Suppressor macrophage (primary cell): ENCODE measurements at places on chromosomes 4 and X.

- DNase-seq: no peak
Measured at GRCh38 chr4:82809619-82810018, 11.0 kb upstream of the SCD5 start.

- DNase-seq: no peak
Measured at GRCh38 chrX:101619364-101619763, 1.6 kb upstream of the ARMCX6 start.

- DNase-seq: no peak
Measured at GRCh38 chr4:138097912-138098600, 144.1 kb downstream of the SLC7A11 start.

- DNase-seq: no peak
Measured at GRCh38 chrX:132831336-132831973, 127.0 kb downstream of the HS6ST2 start.

GRCh38 chr4:87121341-87122065, 98.9 kb downstream of the KLHL8 start:
- no peak for DNase-seq

GRCh38 chr4:80610199-80610598, 274.7 kb downstream of the CFAP299 start:
- no peak for DNase-seq

- no peak for DNase-seq
Measured at GRCh38 chr4:28232951-28233350, 1372.3 kb downstream of the STIM2 start.

DNA sequence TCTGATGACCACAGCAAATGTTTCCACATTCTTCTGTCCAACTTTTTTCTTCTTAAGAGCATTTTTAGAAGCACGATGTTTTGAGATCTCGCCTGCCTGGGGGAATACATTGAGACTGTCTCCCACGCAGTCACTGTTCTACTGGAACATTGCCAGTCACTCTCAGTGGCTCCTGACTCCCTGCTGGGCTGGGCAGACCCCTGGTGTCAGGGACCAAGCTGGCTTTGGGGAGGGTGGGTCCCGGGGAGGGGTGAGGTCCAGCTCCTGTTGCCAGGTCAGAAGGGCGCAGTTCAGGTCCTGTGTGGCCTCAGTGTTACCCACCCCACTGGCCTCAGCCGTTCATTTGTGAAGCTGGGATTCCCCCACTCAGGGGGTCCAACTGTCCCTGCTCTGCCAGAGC, 18.9 kb upstream of the ABLIM2 start:
- no peak for DNase-seq

DNA sequence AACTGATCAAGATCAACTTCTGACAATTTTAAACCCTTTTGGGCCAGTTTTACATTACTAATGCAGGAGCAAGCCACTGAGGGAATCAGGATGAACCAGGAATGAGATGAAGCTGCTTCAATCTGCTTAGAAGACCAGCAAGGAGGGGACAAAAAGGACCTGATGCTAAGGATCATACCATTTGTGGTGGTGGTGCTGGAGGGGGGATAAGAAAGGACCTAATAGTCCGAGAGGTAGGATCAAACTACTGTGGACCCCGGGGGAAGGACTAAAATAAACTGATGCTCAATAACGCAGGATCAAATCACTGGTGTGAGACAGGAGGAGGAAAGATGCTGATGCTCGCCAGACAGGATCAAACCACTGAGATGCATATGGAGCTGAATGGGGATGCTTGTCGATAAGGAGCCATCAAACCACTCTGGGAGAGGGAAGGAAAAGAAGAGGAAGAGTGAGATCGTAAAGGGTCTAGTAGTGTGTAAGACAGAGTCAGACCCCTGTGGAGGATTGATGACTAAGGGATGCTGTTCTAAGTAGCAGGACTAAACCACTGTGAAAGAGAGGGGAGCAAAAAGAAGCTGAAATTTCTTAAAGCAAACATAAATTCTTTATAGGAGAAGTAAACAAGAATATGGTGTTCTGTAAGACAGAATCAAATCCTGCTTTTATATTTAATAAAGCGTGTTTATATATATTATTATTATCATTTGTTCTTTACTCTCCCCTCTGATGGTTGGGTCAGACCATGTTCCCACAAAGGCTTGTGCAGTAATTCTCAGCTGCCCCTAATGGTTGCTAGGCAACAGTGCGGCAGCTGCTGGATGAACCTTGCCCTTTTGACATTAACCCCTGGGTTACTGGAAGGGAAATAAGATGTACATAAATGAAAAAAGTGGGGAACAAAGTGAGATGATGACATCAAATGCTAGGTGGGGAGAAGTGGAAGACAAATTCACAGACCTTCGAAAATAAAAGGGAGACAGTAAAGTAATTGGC, 432.5 kb upstream of the FGF16 start:
- DNase-seq: no peak

DNA sequence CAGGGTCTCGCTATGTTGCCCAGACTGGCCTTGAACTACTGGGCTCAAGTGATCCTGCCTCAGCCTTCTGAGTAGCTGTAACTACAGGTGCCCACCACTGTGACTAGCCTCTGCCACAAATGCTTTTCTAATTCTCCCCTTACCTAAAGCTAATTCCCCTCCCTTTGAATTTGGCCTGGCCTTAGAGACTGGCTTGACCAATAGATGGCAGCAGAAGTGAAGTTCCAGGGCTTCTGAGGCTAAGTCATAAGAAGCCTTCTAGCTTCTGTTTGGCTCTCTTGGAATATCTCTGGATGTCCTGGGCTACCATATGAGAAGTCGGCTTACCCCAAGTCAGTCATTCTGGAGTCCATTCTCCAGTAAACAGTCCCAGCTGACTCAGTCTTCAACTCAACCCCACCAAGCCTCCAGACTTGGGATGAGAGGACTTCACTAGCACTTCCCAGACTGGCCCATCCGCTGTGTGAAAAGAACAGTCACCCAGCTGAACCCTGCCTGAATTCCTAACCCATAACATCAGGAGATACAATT, 61.0 kb downstream of the HPRT1 start:
- peak; percentile 69 for DNase-seq

DNA sequence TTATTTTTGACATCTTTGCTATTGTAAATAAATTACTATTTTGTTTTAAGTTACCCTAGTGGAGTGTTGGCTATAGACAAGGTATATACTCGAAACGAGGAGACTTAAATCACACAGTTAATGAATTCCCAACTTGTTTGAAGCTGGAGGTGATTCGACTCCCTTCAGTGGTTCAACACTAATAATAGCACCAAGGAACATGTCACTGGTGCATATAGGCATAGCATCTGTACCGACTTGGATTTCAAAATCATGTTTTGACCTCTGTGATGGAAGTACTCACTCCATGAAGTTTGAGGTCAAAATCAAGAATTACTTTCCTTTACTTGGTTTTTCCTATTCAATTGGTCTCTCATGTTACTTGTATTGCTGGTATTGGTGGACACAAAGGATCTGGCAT, 66.5 kb downstream of the ZFX start:
- no peak for DNase-seq

DNA sequence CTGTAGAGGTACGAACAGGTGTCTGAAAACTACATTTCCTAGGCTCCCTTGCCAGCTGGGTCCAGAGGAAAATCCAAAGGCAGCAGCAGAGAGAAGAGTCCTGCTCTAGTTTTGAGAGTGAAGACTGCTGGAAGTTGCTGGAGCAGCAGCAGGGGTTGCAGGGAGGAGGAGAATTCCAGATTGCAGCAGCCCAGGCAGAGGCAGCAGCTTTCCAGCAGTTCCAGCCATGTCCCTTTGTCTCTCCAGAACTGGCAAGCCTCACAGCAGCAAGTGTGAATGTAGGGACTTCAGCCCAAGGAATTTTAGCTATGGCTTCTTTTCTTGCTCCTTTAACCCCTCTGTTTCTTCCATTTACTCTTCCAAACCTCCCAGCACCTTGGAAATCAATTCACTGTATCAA, 24.1 kb upstream of the STIM2 start:
- no peak for DNase-seq

DNA sequence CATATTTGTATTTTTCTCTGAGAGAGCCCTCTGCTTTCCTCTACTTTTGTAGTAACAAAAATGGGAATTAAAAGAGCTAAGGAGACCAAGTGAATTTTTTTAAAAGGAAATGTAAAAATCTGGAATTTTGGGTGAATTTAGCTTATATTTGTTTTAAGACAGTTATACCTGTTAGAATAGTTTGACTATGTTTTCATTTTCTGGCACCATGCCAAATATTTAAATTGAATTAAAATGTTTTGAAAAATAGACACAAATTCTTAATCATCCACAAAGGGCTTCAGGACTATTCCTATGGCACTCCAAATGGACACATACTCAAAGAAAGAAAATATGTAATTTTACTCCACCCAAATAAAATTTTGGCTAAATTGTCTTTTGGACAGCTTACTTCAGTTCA, 209.6 kb downstream of the SH3BGRL start:
- DNase-seq: no peak

GRCh38 chrX:102154218-102154860, 1.4 kb downstream of the BEX5 start:
- no peak for DNase-seq

- DNase-seq: no peak
Measured at GRCh38 chr4:23902222-23902804, 12.5 kb upstream of the PPARGC1A start.

DNA sequence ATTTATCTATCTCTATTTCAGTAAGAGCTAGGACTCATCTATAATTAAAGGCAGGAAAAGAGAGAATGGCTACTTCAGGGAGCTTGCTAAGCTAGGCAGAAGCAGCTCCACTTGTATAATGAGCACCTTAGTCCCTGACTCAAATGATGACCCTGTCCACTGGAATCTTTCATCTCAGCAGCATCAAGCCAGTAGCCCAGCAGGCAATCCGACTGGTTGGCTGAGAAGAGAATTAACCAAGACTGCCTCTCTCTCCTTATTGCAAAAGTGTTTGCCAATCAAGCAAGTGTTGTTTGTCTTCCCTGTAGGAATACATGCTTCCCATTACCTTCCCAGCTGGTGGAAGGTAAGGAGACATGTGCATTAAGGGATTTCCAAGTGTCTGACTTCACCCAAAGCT, 3.9 kb upstream of the SPOCK3 start:
- DNase-seq: no peak

GRCh38 chr4:34148322-34148908, 2095.9 kb downstream of the ARAP2 start:
- no peak for DNase-seq

- no peak for DNase-seq
Measured at GRCh38 chr4:51895158-51895557, 52.2 kb downstream of the DCUN1D4 start.

- DNase-seq: no peak
Measured at GRCh38 chrX:131513159-131513914, 30.5 kb upstream of the OR13H1 start.

DNA sequence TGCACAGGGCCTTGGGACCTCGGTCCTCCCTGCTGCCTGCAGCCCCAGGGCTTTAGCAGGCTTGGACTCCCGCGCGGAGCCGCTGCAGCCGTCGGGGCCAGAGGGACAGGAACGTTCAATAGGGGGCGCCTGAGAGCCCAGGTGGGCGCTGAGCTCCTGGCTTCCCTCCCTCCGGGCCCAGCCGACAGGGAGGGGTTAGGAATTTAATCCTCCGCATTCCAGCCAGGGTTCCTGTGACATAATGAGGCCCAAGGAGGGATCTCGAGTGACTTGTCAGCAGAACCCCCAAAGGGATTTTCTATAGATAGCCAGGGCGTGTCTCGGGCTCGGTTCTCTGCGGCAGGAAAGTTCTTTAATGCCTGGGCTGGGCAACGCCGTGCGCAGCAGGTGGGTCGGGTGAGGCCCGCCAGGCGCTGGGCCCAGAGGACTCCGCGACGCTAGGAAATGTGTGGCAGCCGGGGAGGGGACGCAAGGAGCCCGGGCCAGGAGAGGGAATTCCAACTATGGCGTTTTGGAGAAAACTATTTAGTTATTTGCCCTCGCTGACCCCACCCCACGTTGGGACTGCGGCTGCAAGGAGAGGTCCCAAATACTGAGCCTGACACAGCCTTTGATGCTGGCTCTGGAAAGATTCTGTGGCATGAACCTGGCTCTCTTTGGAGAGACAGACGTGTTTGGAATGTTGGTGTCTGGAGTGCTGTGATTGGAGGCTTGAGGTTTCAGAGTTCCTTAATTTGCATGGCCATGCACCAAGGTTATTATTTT, 285.2 kb upstream of the GATB start:
- peak; percentile 60 for DNase-seq

DNA sequence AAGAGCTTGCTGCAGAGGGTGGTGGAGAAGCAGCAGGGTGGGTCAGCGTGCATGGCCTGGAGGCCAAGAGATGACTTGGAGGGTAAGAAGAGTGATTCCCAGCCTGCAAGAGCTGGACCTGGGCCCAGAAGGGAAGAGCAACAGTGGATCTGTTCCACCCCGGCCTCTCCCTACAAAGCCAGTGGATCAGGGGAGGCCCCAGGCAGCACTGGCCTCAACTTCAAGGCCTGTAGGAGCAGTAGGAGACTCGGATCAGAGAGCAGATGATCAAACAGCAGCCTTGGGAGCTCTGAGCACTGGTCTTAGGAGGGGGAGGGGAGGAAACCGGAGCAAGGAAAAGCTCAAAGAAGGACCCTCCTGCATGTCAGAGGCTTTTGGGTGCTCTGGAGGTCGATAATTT, 7.6 kb downstream of the L1CAM start:
- DNase-seq: no peak

DNA sequence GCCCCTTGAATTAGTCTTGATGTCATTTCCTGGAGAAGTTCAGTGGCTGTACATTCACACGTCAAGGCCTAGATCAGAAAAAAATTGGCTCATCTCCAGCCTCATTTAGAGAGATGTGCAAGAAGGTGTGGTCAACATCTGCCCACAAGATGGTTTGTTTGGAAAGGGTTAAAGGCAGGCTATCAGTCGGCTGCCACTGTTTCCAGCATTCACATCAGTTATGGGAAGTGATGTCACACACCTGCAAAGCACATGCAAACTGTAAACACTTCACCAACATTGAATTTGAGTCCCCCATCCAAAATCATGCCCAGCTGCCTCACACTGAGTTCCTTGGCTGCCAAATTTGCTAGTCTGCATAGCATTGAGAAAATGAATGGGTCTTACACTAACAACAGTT, 498.3 kb upstream of the INTU start:
- no peak for DNase-seq

DNA sequence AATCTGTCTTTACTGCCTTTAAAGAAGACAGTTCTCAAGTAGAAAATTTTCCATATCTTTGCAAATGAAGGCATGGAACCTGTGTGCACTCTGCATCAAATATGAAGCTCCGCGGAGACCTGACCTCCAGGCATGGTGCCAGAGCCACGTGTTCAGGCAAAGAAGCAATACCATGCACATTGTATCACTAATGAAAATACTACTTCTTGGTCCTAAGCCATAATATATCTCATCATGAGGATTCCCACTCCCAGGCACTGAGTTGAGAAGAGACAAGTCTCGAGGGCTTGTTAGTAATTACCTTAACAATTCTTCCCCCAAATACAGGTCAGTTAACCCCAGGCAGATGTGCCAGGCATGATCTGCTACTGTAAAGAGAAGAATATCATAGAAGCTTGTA, 56.7 kb downstream of the PCDH19 start:
- no peak for DNase-seq
